ENCODE measurements at places on chromosomes 12 and 14.

GRCh38 chr14:41549282-41549681 is 57.4 kb upstream of the LRFN5 start:
- DNase-seq: no peak

DNA sequence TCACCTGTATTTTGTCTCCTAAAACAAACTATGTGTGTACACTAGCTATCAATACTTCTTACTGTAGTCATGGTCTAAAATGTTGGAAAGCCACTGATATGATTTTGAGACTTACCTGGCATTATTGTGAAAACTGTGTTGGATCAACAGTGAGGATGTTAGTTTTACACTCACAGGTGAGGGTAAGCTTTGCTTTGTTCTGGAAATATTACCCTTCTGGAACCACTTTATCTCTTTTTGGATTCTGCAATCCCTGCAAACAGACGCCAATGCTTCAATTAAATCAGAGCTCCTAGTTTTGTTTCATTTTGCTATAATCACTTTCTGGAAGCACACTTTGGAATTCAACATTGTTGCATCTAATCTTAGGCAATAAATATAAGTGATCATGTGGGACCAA is 223.3 kb downstream of the RPS29 start:
- DNase-seq: no peak

DNA sequence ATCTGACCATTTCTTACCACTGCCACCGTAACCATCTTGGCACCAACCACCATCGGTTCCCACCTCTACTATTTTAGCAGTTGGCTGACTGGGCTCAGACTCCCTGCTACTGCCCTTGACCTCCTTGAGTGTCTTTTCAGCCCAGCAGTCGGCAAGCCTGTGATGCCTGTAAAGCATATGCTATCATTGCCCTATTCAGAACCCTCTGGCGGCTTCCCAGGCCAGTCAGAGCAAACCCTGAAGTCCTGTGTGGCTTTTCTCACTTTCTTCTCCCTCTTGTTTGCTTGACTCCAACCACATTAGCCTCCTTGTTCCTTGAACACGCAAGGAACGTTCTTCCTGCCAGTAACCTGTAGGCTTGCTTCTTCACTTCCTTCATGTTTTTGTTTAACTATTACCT is 6.2 kb downstream of the IRAK3 start:
- no peak for DNase-seq

GRCh38 chr12:99833397-99833796 is 151.3 kb downstream of the ANKS1B start:
- no peak for DNase-seq

- no peak for DNase-seq
These were observed 157.3 kb upstream of the NOS1 start for GRCh38 chr12:117518594-117519270.

Data from adipocyte (in vitro differentiated cells).